ENCODE measurements at places on chromosomes 13 and 19.

- no peak for DNase-seq
These were observed 95.0 kb downstream of the RNF17 start for GRCh38 chr13:24858953-24859352.

GRCh38 chr13:85074543-85075313, 724.5 kb downstream of the SLITRK6 start:
- DNase-seq: no peak

- DNase-seq: no peak
These were observed 9.9 kb downstream of the LYPD3 start for GRCh38 chr19:43455321-43456113.

- no peak for DNase-seq
These were observed 8.6 kb upstream of the POMP start for GRCh38 chr13:28650284-28650683.

DNA sequence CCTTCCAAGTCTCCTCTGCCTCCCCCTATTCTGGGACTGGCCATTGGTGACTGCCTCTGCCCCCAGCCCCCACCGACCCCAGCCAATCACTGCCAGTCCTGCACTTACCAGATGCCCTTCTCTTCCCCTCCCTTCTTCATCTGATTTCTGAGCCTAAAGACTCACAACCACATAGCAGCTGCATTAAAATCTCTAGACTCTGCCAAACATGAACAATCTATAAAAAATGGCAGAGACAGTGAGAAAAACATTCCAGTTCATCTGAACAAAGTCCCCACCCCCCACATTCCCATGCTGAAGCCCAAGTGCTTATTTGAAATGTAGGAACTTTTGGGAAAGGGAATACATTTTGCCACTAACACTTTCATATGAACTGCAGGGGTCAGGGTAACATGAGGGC, 60.8 kb downstream of the KCTD12 start:
- no peak for DNase-seq

DNA sequence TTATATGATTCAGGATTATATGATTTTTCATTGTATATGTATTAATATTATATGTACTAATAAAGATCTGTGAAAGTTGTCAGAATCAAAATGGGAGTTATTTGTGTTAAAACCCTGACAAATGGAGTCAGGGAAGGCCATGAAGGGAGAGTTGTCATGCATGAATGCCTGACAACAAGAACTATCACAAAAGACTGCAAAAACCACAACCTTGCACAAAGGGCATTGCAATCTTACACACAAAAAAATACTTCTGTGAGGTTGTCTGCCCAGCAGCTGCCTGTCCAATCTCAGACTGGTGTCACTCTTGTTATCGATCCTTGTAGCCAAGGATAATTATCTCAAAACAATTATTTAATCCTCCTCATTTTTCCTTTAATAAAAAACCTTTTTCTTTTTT, 21.2 kb upstream of the RBM26 start:
- no peak for DNase-seq

- DNase-seq: no peak
These were observed 2.4 kb downstream of the LIN7B start for GRCh38 chr19:49116544-49116943.

- DNase-seq: no peak
These were observed at the start of gene KLHL1 for GRCh38 chr13:70108356-70109105. KLHL1 (minus strand) TSS chr13:70108452; CDS start chr13:70107699, 753 bp downstream.

- no peak for DNase-seq
These were observed 431 bp downstream of the GYS1 start for GRCh38 chr19:48992581-48993174.

DNA sequence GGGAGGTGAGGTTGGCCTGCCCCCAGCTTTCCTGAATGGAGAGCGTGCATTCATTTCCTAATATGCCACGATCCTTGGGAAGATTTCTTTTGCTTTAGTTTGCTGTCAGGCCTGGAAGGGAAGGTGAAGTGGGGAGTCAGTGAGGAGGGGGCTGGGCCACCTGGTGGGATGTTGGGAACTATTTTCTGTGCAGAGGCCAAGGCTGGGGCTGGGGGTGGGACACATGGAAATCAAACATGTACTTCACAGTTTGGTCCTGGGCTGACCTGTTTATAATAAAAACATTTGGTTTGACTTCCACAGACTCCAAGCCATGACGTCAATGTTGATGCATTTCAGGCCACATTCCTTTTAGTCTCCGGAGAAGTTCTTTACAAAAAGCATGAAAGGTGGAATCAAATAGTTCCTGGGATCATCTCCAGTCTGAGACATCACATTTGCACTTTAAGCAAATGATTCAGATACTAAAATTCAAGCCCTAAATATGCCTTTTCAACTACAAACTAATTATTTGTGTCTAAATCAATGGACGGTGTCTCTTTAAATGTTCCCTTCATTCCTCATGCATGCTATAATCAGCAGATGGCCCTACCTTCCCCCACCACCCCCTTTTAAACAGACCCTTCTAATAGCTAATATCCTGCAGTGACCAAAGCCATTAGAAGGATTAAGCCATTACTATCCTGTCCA, 41.5 kb upstream of the MEDAG start:
- DNase-seq: peak; percentile 94

DNA sequence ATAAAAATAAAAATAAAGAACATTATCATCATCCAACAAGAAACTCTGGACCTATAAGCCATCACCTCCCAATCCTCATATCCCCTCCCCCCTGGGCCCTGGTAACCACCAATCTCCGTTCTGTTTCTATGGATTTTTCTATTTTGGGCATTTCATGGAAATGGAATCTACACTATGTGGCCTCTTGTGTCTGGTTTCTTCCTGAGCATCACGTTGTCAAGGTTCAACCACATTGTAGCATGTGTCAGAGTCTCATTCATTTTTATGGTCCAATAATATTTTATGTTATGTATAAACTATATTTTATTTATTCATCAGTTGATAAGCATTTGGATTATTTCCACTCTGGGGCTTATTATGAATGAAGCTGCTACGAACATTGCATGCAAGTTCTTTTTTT, 26.9 kb downstream of the SULT2B1 start:
- no peak for DNase-seq

DNA sequence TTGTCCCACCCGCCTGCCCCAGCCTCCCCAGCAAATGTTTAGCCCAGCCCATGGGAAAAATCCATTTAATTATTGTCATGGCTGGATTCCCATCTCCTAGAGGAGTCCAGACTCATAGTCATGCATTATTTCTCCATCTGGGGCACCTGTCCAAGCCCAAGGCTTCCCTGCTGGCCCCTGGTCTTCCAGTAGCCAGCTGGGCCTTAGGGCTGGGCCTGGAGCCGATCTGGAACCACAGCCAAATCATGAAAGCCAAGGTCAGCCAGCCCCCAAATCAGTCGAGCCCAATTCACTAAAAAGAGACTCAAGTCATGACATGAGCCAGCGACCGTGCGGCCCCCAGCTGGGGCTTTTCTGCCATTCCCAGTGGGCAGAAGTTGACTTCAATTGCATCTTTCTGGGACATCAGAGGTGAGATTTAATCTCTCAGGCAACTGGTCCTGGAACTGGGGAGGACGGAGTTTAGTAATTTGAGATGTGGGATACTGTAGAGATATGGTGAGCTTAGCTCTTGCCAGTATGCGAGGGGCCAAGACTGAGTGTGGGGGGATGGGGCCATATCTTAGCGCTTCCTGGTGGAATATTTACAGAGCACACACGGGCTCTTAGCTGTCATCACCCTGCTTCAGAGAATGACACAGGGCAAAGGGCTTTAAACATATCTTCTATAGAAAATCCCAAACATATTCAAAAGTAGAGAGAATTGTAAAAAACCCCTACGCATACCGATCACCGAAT, 9.4 kb upstream of the PGLYRP2 start:
- no peak for DNase-seq

DNA sequence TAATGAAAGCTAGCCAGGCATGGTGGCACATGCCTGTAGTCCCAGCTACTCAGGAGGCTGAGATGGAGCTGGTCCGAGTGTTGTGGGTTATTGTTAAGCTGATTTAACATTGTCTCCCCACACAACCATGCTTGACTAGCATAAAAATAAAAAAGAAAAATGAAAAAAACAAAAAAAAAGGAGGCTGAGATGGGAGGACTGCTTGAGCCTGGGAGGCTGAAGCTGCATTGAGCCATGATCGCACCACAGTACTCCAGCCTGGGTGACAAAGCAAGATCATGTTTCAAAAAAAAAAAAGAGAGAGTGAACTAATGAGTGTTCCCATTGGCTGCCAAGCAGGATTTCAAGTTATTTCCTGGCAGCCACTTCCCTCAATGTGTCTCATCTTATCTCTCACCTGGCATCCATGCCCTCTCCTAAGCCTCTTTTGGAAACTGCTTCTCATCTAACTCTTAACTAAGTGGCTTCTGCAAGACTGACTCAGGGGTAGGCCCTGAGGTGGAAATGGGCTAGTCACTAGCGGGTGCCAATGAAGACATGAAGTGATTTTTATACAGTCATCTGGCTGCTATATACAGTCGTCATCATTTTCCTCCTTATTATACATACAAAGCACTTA, 4.9 kb downstream of the THAP8 start:
- DNase-seq: no peak

DNA sequence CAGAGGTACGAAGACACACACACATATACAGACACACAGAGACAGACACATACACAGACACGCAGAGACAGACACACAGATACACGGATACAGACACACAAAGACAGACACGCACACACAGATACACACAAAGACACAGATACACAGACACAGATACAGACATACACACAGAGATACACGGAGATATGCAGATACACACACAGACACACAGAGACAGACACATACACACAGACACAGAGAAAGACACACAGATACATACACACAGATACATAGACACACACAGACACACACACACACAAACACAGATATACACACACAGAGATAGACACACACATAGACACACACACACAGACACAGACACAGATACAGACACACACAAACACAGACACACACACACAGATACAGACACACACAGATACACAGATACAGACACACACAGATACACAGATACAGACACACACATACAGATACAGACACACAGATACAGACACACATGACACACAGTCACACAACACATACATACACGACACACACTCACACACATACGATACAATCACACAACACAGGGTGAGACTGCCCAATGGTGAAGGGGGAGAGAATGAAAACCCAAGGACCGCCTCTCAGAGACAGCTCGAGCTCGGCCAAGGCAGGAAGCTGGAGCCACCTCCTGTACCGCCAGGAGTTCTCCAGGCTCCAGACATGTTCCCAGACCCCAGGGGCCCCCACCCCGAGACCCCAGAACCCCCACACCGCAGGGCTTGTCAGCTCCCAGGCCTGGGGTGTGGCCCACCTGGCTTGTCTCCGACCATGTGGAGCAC, 8.8 kb upstream of the CCER2 start:
- no peak for DNase-seq

- no peak for DNase-seq
These were observed 173.5 kb downstream of the DCT start for GRCh38 chr13:94305934-94306333.

- DNase-seq: no peak
These were observed 265.9 kb downstream of the TBC1D4 start for GRCh38 chr13:75216038-75216437.

DNA sequence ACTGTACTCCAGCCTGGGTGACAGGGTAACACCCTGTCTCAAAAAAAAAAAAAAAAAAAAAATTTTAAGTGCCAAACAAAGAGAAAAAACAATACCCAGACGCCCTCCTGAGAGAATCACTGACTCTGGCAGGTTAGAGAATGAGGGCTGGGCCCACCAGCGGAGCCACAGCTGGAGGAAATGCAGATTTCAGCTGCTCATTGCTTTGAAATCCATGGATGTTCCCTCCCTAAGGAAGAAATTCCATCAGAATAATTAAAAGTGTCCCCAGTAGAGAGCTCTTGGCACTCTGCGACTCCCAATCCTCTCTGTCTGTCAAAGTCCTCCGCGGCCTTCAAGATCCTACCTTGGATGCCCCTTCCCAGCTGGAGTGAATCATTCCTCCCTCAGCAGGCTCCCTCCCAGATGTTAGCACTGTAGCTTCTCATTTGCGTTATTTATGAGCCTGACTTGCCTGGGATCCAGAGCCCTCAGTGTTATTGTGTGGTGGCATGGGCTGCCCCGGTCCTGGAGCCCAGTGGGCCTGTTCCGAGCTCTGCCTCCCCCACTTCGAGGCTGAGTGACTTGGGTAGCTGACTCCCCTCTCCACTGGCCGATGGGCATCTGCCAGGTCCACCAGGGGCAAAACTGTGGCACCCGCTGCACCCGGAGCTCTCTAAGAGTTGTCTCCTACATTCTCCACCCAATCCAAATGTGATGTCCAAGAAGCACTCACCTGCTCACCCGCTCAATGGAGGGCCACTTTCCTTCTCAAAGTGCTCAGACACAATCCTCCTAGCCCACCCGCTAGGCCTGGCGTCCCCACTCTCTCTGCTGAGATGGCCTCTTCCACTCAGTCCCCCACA, 47.0 kb downstream of the SERP2 start:
- no peak for DNase-seq

GRCh38 chr19:4504891-4505569, 13.3 kb downstream of the PLIN4 start:
- no peak for DNase-seq

- DNase-seq: no peak
These were observed 29.2 kb downstream of the SHANK1 start for GRCh38 chr19:50690439-50690838.

- no peak for DNase-seq
These were observed 77.3 kb upstream of the MCF2L start for GRCh38 chr13:112891477-112892401.

DNA sequence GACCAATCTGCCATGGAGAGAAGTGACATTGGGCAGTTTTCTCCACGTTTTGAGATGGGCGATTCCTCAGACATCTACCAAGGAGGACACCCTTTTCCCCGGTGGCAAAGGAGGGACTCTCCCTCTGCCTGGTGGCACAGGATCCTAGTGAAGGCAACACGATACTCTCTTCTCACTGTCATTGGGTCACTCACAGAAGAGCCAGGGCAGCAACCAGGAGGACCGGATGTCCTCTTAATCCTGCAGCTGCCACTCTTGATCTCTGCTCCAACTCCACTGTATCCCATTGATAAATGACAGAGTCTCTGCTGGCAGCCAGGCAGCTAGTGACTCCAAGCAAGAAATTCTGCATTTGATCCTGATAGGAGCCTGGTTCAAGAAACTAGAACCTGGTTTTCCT, 42.2 kb downstream of the COL4A2 start:
- no peak for DNase-seq

GRCh38 chr19:45251452-45252354, 632 bp downstream of the MARK4 start:
- DNase-seq: no peak

DNA sequence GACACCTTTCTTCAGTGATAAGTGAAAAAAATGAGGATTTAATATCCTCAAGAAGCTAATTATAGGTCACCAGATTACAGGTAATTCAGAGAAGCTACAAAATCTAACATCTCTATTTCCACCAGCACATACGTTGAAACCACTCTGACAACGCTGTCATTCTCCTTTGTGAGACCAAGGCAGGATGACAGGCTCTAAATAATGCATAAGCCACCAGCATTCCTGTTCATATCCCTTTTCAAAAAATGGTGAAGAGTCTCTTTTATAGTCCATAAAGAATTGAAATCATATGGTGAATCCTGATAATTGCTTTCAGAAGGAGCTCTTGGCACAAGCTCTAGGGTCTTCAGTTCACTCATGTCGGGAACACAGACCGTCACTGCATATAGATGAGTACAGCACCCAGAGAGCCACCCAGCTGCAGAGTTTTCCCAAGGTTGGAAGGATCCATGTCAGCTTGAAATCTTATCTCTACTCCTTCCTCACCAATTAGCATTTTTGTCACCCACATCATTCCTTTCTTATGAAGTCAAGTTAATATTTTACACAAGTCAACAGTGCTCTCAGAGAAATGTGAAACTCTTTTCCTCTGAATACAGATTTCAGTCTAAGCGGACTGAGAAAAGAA, 431.4 kb downstream of the TBC1D4 start:
- peak; percentile 24 for DNase-seq

- DNase-seq: no peak
These were observed 5.5 kb upstream of the ZNF428 start for GRCh38 chr19:43624933-43625332.

Measured in AG04449 (cell line).